ENCODE measurements at places on chromosomes 7 and 10.

DNA sequence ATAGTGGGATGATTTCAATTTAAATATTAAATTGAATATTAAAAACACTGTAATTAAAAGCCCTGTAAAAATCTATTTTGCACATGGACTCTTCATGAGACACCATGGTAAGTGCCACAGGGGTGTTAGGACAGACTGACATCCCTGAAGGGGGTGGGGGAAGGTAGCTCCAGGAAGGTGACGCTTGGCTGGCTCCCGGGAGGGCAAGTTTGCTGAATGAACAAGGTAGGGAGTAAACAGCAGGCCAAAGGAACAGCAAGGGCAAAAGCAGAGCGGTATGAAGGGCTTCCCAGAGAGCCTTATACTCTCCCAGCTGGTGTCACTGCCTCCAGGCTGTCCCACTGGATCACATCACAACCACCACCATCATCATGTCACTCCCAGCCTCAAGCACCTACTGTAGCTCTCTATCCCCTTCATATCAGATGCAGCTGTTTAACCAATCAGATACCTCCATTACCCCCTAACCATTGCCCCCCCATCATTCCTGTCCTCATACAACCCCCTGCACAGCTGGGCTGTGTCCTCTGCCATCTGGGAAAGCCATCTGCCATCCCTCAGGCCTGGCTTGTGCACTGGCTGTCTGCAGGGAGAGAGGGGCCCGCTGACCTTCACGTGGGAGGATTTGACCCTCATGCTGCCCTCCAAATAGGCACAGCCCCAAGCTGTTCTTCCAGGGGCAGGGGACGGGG is 19.5 kb downstream of the HSPA12A start:
- no peak for DNase-seq

- no peak for DNase-seq
Measured at GRCh38 chr10:28343987-28344895, 41.4 kb upstream of the MPP7 start.

GRCh38 chr7:22571766-22572165 is 71.8 kb upstream of the STEAP1B start:
- DNase-seq: no peak

DNA sequence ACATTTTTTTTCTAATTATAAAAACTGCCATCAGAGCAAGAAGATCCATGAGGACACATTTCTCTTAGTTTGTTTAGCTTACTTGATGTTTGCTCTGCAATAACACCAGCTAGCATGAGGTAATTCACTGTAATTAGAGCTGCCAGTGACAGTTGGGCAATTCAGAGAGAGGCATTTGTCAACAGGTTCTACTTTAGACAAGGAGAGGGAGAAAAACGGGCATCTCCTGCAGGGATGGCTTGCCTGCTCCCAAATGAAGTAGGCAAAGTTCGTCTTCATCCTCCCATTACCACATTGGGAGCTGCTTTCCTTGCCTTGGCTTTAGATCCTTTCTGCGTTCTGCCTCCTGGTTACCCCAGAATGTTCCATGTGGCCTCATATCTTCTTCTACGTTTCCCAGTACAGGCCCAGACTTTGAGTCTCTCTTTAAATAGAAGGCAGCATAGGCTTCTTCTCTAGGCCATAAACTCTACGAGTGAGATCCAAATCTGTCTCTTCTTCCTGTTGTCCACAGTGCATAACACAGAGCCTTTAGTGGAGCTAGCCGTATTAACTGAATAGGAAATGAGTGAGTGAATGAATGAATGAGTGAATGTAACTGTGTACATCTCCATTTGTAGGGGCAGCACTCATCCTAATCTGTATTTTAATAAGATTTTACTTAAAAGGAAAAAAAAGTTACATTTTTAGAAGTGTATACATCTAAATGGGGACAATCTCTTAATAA is 21.2 kb downstream of the ASB15 start:
- no peak for DNase-seq

- no peak for DNase-seq
Measured at GRCh38 chr10:19946791-19947190, 130.6 kb downstream of the PLXDC2 start.

- no peak for DNase-seq
Measured at GRCh38 chr7:33821970-33822369, 83.4 kb upstream of the BMPER start.

DNA sequence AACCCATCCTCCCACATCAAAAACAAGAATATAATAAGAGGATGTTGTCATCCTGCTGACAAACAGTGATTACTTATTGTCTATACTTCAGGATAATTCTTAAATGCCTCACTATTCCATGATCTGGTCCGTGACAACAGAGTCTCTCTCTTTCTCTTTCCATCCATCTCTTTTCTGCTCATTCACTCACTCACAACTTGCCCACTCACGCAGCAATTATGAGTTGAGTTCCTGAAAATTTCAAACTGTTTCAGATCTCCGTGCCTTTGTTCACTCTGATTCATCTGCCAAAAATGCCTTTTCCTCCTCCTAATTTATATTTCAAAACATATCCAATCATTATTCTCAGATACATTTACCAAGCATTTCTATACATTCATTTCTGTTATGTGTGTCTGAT is 1.4 kb downstream of the OR6B1 start:
- no peak for DNase-seq

DNA sequence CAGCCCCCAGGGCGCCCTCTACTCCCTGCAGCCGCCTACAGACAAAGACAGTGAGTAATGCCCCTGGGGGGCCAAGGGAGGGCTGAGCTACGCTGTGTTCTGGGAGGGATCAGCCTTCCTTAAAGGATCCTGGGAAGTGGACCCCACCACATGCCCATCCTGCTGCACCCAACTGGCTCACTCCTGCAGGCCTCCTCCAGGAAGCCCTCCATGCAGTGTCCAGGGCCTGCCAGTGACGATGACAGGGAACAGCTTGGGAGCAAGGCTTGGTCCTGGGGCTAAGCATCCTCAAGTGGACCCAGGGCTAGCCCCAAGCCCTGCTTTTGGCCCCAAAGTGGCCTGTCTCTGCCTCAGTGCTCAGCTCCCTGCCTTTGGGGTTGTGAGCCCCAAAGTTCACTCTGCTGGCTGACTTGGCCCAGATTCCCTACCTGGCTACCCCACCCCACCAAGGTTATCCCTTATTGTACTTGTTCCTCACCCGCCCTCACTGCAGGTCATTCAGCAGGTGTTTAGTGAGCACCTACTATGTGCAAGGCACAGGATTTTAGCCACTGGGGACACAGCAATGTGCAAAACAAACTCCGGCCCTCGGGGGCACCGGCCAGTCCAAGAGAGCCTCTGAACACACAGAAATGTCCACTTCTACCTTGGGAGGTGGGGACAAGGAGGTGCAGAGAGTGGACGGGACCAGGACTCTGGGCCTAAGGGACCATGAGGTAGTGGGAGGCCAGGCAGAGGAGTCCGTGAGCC is 83.5 kb downstream of the MYL10 start:
- DNase-seq: no peak

DNA sequence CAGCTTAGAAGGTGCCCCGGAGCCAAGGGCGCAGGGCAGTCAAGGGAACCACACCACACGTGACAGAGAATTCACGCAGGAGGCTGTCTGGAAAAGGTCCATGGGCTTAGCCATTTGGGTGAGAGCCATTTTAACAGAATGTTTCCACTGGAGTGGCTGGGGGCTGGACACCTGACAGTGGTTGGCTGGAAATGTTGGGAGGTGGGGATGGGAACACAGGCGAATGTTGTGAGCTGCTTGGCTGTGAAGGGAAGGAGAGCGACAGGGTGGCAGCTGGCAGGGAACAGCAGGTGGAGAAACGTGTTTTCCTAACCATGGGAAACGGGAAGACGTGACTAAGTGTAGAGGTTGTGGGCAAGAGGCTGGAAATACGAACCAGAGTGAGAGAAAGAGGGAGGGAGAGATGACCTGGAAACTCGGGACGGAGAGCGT is 100.5 kb upstream of the ZNF32 start:
- DNase-seq: no peak

DNA sequence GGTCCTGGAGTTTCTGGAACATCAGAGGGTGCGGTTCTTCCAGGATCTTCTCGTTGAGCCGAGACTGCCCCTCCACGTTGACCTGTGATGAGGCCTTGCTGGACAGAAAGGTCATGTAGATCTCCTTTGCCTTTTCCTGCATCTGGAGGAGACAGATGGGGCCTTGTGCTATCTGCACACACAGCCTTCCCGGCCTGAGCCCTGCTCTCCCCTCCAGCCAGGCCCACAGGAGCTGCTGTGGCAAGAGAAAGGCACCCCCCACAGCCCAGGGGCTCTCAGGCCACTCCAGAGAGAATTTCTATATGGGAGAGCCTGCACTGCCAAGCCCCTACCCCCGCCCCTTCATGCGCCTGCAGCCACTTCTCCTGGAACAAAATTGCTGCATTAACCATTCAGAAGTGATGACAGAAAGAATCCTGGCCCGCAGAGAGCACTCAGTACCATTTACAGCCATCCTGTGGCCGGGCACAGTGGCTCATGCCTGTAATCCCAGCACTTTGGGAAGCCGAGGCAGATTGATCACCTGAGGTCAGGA is 26.9 kb downstream of the RGS10 start:
- no peak for DNase-seq

GRCh38 chr10:101323495-101323894 is 30.5 kb upstream of the BTRC start:
- no peak for DNase-seq

DNA sequence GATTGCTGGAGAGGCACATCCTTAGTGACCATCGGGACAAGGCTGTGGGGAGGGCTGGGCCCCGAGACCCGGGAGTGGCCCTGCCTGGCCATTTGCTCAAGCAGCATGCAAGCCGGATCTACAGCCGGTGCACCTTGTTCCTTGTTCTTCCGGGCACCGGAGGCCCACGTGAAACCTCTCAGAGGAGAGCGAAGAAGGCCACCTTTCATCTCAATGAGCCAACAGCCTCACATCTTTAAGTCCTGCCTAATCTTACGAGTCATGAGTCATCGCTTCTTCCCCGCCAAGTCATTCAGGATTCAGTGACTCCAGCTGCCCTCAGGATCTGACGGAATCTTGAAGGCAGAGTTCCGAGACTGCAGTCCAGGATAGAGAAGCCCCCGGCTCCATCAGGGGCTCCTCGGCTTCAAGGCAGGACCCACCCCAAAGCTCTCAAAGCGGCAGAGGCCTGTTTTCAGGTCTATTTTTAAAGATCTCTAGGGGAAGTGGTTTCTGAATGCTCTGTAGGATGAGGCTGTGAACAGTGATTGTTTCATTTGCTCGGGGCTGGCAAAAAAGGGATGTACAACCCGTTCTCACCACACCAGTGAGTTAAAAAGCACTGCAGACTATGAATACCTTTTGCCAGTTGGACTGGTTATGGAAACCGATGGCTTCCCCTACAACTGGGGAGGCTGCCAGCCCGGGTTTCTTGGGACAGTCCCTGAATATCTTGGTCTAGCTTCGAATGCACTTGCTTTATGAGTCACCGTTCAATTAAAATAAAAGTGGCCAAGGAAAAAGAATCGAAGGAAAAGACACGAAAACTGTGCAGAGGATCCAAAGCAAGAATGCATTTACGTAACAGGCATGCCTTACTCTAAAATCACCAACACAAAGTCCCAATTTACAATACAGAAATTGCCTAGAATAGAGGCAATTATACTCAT is 57.2 kb upstream of the ECHDC3 start:
- DNase-seq: no peak

All from HFF-Myc (cell line).